NCI-H345 (cell line): ENCODE measurements at places on chromosomes 2 and 18.

- no peak for DNase-seq
These were observed 106.4 kb downstream of the GATA6 start for GRCh38 chr18:22275706-22276333.

- no peak for DNase-seq
These were observed 782.3 kb downstream of the ERBB4 start for GRCh38 chr2:211756266-211756665.

DNA sequence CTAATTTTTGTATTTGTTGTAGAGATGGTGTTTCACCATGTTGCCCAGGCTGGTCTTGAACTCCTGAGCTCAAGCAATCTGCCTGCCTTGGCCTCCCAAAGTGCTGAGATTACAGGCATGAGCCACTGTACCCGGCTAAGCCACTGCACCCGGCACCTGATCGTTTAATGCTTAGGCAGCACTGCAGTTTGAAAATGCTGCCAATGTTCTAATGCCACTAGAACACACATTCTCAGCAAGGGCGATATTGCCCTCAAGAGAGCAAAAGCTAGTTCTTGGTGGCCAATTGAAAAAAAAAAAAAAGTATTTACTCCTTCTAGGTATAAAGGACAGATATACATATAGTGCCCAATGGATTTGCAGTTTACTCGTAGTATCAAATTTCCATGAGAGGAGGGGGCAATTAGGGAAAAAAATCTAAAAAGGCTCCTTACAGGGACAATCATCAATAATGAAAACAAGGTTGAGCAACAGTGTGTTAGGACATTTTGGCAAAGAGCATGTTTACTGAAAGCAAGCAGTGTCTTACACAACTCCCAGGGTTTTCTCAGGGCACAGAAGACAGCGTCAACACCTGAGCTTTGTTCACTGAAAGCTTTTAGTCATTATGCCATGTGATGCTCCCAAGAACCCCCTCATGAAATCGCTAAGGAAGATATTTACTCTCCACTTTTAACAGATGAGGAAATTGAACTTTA, 199.9 kb upstream of the PKDCC start:
- no peak for DNase-seq

DNA sequence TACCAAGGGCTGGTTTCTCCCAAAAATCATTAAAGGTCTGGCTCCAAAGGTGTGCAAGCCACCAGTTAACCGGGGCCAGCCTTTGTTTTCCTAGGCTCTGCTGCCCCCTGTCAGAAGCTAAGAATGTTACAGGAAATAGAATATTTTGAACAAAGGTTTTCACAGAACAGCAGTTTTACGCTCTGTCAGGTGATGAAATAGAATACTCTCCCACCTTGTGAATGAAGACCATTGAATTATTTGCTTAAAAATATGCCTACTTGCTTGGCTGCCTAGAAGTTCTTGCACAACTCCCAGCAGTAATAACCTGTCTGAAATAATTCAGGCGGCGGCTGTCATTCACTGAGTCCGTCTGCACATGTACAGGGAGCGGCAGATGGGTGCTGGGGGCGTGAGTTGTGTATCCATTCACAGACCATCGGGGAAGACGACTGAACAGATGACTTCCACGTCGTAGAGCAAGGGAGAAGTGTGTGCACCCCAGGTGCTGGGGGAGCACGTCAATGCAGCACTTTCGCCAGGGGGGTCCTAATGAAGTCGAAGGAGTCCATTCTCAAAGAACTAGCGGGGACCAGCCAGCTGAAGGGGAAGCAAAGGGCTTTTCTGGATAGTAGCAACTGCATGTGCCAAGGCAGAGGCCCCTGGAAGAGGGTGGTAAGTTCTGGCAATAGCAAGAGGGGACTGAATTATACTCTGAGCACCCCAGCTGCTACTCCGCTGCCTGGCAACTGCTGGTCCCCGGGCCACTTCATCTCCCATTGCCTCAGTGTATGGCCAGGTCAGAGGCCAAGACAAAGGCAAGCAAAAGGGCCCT, 56.1 kb downstream of the SF3B1 start:
- DNase-seq = peak; percentile 75

GRCh38 chr18:7102131-7102530, 15.5 kb downstream of the LAMA1 start:
- no peak for DNase-seq

- no peak for DNase-seq
These were observed 1591.2 kb upstream of the LRRTM1 start for GRCh38 chr2:81895620-81896250.

DNA sequence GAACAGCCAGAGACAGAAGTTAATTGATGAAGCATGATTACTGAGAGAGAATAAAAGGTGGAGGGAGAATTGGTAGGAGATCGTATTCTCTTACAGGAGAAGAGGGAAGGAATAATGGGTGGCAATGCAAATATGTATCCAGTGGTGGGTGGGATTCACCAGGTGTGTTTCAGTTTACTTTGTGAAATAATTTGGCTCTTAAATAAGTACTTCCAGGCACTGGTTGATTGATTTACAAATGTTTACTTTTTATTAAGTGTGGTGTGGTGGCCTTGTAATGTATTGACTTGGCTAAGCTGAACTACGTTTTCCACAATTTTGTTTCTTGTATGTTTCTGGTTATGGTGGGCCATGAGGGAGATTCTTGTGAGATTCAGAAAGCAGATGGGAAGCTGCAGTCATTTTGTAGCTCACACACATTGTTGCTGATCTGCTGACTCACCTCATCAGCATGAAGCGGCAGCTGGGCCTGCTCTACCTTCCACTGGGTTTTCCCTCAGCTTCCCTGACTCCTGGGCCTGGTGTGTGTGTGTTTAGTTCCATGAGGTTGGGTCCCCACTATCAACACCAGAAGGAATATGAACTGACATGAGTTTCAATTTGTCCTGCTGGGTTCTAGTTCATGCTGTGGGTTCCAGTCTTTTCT, 32.6 kb downstream of the MYL12B start:
- DNase-seq = peak; percentile 10

- DNase-seq = no peak
These were observed 11.0 kb downstream of the NEURL3 start for GRCh38 chr2:96494188-96494587.

GRCh38 chr2:88184762-88185161, 14.6 kb downstream of the THNSL2 start:
- no peak for DNase-seq

- no peak for DNase-seq
These were observed 85.8 kb downstream of the UXS1 start for GRCh38 chr2:106108351-106108750.

DNA sequence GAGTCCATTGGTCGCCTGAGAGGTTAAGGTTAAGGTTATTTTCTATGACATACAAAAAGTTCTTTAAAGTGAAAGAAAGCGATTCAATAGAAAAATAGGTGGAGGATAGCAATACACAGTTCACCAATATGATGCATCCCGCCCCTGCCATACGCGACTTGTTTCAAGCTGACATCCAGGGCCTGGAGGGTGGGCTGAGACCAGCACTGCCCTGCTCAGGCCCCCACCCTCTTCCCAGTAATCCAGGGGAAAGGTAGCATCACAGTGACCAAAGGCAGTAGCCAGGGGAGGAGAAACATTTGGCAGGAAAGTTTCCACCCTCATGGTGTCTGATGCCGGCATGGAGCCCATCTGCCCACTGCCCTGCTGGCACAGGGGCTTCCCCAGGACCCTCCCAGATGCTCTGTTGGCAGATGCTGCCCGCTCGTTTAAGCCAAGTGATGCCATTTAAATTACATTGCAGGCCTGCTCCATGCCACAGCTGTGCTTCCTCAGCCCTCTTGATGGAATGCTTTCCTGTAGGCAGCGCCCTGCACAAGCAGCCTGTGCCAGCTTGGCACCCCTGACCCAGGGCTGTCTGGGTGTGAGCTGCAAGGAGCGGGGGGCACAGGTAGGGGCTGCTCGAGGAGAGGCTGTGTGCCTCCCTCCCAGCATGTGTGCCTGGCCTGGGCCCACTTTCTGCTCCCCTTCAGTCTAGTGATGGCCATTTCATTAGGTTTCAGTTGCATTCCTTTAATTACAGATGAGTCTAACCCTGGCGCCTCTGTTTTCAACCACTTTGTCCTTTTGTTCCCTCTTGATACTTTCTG, 10.7 kb upstream of the ANO7 start:
- no peak for DNase-seq

DNA sequence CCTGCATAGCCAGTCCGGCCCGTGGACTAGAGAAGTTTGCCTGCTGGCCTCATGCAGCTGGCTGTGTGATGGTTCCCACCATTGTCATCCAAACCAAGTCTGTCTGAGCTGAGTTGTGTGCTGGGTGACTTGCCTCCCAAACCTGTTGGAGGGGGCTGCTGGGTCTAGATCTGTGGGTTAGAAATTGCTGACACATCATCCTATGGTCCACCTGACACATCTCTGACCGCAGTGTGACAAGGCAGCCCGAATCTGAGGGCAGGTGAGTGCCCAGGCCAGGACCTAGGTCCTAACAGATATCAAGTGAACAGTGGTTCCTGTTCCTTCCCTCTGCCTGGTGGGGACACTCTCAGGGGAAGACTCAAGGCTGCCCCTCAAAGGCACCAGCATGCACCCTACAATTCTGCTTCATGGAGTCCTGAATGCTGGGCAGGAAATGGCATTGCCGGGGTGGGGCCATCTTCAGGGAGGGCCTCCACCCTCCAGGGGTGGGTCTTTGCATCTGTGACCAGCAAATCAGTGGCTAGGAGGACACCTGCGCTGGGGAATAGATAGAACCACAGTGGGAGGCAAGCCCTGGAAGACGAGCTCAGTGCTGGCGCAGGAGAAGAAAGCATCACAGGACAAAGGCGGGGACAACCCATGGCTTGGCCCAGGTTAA, 117.9 kb upstream of the ID2 start:
- DNase-seq = no peak

DNA sequence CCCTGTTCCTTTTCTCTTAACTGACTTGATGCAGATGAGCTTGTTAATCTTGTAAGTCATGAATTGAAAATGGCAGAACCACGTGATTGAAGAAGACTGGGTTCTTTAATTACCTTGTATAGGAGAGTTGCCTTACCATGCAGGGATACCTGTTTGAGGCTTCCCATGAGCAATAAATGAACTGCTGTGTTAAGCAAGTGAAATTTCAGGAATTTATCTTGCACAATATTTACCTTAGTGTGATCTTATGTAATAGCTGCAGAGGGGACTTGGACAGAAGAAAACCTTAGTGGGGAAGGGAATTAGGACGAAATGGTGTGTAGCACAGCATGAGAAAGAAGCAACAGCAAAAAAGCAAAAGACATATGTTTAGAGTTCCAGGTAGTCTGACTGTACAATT, 384.0 kb upstream of the TMEFF2 start:
- no peak for DNase-seq

DNA sequence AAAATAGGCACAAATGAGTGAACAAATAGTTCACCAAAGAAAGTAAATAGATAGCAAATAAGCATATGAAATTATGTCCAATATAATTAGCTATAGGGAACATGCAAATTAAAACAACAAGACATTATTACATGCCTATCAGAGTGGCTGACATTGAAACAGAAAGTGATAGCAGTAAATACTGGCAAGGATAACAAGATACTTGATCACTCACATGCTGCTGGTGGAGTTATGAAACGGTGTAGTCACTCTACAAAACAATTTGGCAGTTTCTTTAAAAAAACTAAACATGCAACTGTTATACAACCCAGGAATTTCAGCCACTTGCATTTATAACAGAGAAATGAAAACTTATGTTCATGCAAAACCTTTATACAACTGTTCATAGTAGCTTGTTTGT, 439.2 kb upstream of the ACVR2A start:
- no peak for DNase-seq

DNA sequence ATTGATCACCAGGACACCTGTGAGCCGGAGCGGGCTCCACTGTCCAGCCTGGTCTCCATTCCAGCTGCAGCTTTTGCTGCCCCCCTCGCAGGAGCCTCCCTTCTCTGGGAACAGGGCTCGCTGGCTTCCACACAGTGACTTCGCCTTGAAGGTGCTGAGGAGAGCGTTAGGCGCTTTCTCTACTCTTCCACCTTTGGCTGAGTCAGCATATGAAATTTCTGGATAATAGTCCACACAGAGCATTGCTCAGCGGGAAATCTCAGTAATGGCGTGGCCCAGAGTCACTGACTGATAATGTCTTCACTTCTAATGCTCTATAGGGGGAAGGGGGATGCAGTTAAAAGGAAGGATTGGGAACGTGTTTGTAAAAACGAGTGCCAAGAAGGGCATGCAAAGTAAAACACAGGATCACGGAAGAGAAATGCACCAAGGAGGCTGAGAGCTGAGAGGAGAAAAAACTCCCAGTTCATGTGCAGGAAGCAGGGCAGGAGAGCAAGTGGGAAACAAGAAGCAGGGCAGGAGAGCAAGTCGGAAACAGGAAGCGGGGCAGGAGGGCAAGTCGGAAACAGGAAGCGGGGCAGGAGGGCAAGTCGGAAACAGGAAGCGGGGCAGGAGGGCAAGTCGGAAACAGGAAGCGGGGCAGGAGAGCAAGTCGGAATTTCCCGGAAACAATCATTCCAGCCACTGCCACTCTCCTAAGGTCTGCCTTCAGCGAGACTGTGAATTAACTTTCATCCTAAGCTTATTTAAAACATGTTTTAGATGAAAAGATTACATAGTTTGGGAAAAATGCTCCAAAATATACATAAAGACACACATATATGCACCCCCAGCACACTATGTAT, 77.7 kb downstream of the MYT1L start:
- DNase-seq = no peak

GRCh38 chr2:10954416-10954815, 42.7 kb downstream of the KCNF1 start:
- DNase-seq = no peak

DNA sequence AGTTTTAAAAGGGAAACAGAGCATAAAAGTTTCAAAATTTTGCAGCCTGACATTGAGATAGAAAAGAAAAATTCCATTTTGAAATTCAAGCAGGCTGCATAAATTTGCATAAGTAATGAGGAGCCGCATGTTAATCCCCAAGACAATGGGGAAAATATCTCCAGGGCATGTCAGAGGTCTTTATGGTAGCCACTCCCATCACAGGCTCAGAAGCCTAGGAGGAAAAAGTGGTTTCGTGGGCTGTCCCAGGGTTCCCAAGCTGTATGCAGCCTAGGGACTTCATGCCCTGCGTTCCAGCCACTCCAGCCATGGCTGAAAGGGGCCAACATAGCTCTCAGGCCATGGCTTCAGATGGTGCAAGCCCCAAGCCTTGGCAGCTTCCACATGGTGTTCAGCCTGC, 108.8 kb downstream of the SLC4A10 start:
- DNase-seq = no peak

- DNase-seq = no peak
These were observed 51.3 kb downstream of the DDX1 start for GRCh38 chr2:15642815-15643500.

DNA sequence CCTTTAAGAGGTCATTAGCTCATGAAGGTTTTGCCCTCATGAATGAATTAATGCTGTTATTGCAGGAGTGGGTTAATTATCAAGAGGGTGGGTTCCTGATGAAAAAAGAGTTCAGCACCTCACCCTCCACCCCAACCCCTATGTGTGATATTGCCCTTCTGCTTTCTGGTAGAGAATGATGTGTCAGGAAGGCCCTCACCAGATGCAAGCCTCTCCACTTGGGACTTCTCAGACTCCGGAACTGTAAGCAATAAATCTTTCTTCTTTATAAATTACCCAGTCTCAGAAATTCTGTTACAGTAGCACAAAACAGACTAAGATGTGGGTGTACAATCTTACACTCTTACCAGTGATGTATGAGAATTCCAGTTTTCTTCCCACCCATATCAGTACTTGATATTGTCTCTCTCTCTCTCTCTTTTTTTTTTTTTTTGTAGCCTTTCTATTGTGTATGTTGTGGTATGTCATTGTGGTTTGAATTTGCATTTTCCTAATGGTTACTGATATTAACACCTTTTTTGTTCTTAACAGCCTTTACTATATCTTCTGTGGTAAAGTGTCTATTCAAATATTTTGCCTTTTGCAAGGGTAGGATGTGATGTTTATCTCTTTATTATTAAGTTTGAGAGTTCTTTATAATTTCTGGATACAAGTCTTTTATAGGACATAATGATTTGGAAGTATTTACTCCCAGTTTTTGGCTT, 10.4 kb upstream of the MAP2 start:
- DNase-seq = no peak
